T-helper 9 cell (primary cell): ENCODE measurements at places on chromosomes 5 and 9.

- no peak for DNase-seq
These were observed 448.0 kb downstream of the SPOCK1 start for GRCh38 chr5:137051161-137051560.

DNA sequence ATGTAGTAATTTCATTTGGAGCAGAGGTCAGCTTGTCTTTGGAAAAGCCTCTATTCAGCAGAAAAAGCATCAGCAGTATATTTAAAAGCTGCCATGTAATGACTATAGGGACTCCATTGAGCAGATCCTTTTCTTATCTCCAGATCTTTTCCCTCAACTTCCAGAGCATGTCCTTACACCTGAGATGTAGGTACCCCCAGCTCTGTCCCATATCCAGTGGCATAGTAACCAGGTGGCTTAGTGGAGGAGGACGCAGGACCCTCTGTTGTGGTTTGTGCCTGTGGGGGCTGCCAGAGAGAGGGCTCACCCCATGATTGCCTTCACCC lies 61.5 kb downstream of the RCL1 start:
- no peak for DNase-seq

DNA sequence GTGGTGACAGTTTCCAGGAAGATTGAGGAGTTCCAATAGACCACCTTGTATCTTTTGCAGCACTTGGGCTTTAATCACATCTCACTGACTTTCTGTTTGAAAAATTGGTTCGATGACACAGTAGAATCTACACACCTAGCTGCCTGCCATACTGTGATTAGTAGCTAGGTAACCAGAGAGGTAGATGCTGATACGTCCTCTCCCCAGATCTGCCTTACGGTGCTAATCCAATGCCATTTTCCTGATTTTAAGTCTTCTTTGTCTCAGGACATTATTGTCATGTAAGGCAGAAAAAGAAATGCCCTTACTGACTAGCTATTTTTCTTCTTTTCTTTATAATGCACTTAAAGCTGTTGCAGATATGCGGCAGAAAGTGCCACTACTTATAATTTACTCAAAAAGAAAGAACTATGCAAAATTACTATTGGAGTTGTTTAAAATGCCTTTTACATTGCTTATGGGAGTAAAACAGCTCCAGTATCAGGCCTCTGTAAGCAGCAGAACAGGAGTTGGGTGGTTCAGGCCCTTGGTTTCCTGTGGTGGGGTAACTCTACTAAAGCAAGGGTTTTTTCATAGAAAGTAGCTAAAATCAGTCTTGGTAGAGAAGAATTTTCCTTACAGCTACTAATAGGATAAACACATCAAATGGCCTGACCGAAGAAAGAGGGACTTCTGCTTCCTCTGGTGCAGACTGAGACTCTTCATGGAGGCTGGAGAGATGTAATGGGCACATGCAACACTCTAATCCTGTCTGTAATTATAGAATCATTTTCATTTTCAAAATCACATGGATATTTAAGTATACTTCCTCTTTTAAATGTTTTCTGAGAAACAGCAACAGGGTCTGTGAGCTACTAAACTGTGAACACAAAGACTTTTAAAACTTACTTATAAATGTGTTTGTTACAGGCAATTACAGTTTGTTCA lies 177.2 kb downstream of the MAPKAP1 start:
- no peak for DNase-seq

DNA sequence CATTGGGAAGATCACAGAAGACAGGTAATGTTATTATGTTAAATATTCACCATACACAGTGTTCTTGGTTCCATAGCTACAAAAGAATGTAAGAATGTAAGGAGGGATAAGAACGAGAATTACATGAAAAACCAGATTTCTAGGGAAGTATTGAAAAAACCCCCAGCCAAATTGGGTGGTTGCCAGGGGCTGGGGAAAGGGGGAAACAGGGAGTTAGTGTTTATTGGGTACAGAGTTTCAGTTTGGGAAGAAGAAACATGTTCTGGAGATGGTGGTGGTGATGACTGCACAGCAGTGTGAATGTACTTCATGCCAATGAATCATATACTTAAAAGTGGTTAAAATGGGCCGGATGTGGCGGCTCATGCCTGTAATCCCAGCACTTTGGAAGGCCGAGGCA lies 40.3 kb downstream of the GLRX start:
- DNase-seq, result no peak
